ENCODE measurements at places on chromosomes 16 and 17. TPM values are rescaled to one million over a fixed set of nuclear protein-coding genes. Genes with fewer than 3 reads are reported as not detected.

- DNase-seq, result no peak
These were observed 33.0 kb upstream of the CA10 start for GRCh38 chr17:52191491-52191890.

The LUC7L3 gene
- polyA plus RNA-seq, result 630 TPM

The SLC43A2 gene
- 37.8 TPM for polyA plus RNA-seq

- DNase-seq, result no peak
These were observed 434 bp downstream of the CEMP1 start for GRCh38 chr16:2530629-2531318.

DNA sequence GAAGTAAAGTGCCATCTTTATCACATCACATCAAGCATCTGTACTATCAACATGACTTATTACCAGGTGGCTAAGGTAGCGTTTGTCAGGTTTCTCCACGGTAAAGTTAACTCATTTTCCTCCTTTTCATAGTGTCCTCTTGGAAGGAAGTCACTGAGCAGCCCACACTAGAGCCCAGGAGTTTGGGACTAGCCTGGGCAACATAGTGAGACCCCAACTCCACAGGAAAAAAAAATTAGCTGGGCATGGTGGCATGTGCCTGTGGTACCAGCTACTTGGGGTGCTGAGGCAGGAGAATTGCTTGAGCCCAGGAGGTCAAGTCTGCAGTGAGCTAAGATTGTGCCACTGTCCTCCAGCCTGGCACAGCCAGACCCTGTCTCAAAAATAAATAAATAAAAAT is 12.9 kb downstream of the CHD9 start:
- DNase-seq, result no peak

GRCh38 chr17:54839447-54839846 is 61.2 kb upstream of the TOM1L1 start:
- no peak for DNase-seq

All from right renal pelvis (tissue), 4 donors.